Mesothelial cell of epicardium (in vitro differentiated cells): ENCODE measurements at places on chromosomes 4 and X. TPM values are rescaled to one million over a fixed set of nuclear protein-coding genes. Genes with fewer than 3 reads are reported as not detected.

GRCh38 chr4:7831330-7831729 lies 108.3 kb downstream of the AFAP1 start:
- no peak for DNase-seq

- DNase-seq = no peak
These were observed 47.7 kb downstream of the SPRY1 start for GRCh38 chr4:123444290-123444731.

GRCh38 chr4:128549636-128550035 lies 259.9 kb upstream of the JADE1 start:
- no peak for DNase-seq

- DNase-seq = no peak
These were observed 73.9 kb downstream of the APBB2 start for GRCh38 chr4:41140410-41140809.

DNA sequence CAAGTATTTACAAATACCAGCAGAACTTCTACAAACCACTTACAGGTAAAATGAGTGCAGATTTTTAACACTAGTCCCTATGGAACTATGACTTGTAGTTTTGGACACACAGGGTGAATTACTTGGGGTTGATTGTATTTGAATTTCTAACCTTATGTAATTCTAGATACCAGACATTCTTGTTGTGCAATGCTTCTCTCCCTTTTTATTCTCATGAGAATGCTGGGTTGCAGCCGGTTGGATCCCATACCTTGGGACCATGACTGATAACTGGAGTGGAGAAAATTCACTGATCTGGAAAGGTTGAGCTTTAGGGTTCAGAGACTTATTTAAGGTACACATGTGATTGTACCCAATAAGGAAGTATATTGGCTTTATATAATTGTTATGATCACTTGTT lies 8.8 kb downstream of the TET2 start:
- DNase-seq = no peak

DNA sequence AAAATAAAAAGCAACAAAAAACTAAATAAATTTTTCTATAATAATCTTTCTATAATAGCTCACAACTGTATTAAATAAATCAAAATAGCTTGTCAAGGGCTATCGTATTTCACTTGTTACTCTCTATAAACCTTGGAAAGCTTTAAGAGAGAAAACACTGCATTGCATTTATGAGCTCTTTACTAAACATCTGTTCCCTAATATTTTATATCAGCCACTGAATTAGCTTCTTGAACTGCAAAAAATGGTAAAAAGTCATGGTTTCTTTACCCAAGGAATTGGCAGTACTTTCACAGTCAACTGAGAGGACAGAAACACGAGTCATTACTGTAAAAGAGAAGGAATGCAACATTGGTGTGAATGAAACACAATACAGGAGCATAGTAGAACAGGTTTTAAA lies 671.2 kb downstream of the PCDH18 start:
- DNase-seq = no peak

GRCh38 chrX:19130628-19131027 lies 8.4 kb upstream of the ADGRG2 start:
- DNase-seq = no peak

DNA sequence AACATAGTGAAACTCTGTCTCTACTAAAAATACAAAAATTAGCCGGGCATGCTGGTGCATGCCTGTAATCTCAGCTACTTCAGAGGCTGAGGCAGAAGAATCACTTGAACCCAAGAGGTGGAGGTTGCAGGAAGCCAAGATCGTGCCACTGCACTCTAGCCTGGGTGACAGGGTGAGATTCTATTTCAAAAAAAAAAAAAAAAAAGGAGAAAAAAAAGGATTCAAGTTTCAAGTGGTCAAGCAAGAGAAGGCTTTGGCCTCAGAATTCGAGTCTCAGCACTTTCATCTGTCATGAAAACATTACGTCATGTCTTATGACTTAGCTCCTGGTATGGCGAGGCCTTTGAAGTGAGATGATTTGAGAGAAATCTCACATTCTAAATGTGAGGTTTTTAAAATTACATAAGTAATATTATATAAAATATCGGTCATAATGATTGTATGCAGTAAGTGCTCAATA lies 21.2 kb upstream of the DHRSX start:
- DNase-seq = no peak

- DNase-seq = no peak
These were observed 8.0 kb upstream of the SMIM10 start for GRCh38 chrX:134982748-134983147.

DNA sequence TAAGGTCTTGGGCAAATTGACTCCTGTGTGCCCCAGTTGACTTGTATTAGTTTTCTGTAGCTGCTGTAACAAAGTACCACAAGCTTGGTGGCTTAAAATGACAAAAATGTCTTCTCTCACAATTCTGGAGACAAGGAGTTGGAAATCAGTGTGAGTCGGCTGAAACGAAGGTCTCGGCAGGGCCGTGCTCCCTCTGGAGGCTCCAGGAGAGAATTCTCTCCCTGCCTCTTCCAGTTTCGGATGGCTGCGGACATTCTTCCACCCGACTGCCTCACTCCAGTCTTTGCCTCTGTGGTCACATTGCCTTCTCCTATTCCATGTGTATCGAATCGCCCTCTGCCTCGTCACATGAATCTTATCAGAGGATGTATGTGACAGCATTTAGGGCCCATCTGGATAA lies 66.0 kb upstream of the PHOX2B start:
- no peak for DNase-seq

GRCh38 chrX:103730796-103731493 lies 20.2 kb downstream of the TMEM31 start:
- no peak for DNase-seq

- DNase-seq = no peak
These were observed 626.5 kb upstream of the GALNTL6 start for GRCh38 chr4:171186700-171187099.

- no peak for DNase-seq
These were observed 53.2 kb downstream of the SPRY1 start for GRCh38 chr4:123449780-123450179.

GRCh38 chrX:39577206-39577984 lies 520.4 kb downstream of the BCOR start:
- no peak for DNase-seq

GRCh38 chrX:23773601-23774175 lies 9.3 kb upstream of the SAT1 start:
- no peak for DNase-seq

DNA sequence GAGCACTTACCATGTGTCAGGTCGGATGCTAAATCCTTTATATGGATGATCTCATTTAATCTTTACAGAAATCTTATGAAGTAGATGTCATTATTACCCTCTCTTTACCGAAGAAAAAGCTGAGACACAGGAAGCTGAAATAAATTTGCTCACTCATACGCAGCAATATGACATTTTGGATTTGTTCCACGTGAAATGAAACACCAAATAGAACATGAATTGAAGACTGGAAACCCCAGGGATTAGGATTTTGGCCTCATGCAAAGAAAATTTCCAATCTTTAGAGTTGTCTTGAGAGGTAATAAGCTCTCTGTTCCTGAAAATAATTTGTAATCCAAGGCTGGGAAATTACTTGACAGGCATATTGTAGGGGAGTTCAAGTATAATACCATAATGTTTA lies 354.4 kb upstream of the CLNK start:
- DNase-seq = no peak

DNA sequence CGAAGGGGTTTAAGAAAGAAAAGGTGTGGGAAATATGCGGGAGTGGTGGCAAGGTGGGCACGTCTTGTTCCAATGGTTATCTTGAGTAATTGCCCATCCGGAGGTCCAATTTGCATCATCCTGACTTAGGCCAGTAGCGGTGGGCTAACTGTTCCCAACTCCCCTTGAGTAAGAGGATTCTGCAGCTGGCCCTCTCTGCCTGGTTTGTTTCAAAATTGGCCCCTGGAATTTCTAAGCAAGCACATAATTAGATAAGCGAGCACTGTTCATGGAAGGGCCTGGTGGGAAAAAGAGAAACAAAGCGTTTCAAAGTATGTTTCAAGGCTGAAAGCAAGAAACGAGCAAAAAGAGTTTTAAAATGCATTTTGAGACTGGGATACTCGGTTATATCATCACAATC lies 198.2 kb downstream of the CEP135 start:
- no peak for DNase-seq

The PABPC1L2B gene
- not detected in 3 replicates for total RNA-seq

The VSIG4 gene
- not detected in 3 replicates for total RNA-seq

The F8A1 gene
- total RNA-seq = 14.7 to 16.0 TPM (median 15.6 TPM) in 3 replicates

The HMX1 gene
- total RNA-seq = 0.27 to 0.92 TPM (median 0.81 TPM) in 3 replicates

The ANAPC10 gene
- 24.2 to 24.9 TPM (median 24.6 TPM) in 3 replicates for total RNA-seq

The PRR32 gene
- not detected in 3 replicates for total RNA-seq

The EIF4E gene
- 87.9 to 90.6 TPM (median 88.4 TPM) in 3 replicates for total RNA-seq

The F11 gene
- 0.11 TPM in 1 of 3 replicates, not detected in the others for total RNA-seq

The SPP1 gene
- total RNA-seq = 23.9 to 33.3 TPM (median 30.3 TPM) in 3 replicates

The DAPP1 gene
- total RNA-seq = 2.5 to 2.9 TPM (median 2.7 TPM) in 3 replicates

The CXCL6 gene
- 0.16 to 0.20 TPM (median 0.18 TPM) in 3 replicates for total RNA-seq

The FAM90A26 gene
- total RNA-seq = not detected in 3 replicates

The PNMA6F gene
- not detected in 3 replicates for total RNA-seq

The TAF7L gene
- total RNA-seq = 0.36 to 0.53 TPM (median 0.45 TPM) in 3 replicates

The ADGRG4 gene
- not detected in 3 replicates for total RNA-seq
